ENCODE measurements at places on chromosomes 13 and 19.

- no peak for DNase-seq
These were observed 233.0 kb downstream of the COL4A1 start for GRCh38 chr13:110073982-110074381.

- no peak for DNase-seq
These were observed 193.5 kb upstream of the PCDH17 start for GRCh38 chr13:57438072-57438471.

- DNase-seq = no peak
These were observed 287.3 kb upstream of the MAB21L1 start for GRCh38 chr13:35763782-35764123.

- no peak for DNase-seq
These were observed 84.2 kb downstream of the SACS start for GRCh38 chr13:23349161-23349897.

- no peak for DNase-seq
These were observed 60.5 kb upstream of the MEDAG start for GRCh38 chr13:30845297-30846214.

Data from thoracic aorta (tissue), 2 donors.